Fibroblast of the aortic adventitia (primary cell): ENCODE measurements at places on chromosomes 6 and 20. TPM values are rescaled to one million over a fixed set of nuclear protein-coding genes. Genes with fewer than 3 reads are reported as not detected.

The PGK2 gene
- total RNA-seq, result not detected in 2 replicates

The CLDN20 gene
- total RNA-seq, result not detected in 2 replicates

The POPDC3 gene
- total RNA-seq, result 7.5 and 33.7 TPM in 2 replicates

The CCN5 gene
- total RNA-seq, result 67.9 and 266 TPM in 2 replicates

The LY86 gene
- not detected in 2 replicates for total RNA-seq

The TNFRSF6B gene
- total RNA-seq, result 0.36 TPM in 1 of 2 replicates, not detected in the other
